ENCODE measurements at places on chromosomes 16 and 17.

GRCh38 chr17:5248821-5249479 is 14.3 kb upstream of the SCIMP start:
- 0 out of 2 replicates have a peak, but pooled peaks cover 3% of the 10 kb centered on the region for H3K4me1 ChIP-seq
- no peak overlapping the region for H3K27ac ChIP-seq
- H3K36me3 ChIP-seq: no peaks in the 10 kb centered on the region
- DNase-seq: no peak

DNA sequence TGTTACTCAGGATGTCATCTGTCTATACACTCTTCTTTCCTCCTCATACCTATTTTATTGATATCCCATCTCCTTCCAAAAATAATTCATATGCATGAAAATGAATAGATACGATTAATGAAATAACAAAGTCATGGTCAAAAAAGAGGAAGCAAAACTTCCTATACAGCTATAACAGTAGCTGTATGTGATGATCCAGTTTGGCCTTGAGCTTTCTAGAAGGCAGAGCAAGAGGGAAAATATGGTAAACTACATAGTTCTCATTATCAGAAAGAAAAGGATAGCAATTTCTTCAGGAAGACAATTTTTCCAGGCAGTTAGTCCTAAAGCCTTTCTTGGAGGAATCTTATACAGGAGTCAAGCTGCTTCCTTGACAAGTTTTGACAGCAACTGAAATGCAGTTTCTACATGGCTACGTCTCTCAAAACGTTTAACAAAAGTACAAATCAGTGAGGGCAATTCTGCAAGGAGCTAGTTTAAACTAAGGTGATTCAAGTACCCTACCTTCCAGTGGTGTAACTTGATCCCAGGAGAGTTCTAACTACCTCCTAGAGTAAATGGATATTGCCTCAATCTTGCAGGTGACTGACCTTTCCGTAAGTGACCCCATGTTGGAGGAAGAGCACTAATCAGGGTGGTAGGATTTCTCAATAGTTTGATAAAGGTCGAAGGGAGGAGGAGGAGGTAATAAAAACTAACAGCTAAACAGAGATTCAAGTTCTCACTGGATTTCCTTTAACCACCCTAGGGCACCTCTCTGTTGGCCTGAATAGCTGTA is 1.0 kb downstream of the SPAG5 start:
- peaks cover 7% of the 10 kb centered on the region for H3K36me3 ChIP-seq
- H3K27me3 ChIP-seq: no peaks in the 10 kb centered on the region

DNA sequence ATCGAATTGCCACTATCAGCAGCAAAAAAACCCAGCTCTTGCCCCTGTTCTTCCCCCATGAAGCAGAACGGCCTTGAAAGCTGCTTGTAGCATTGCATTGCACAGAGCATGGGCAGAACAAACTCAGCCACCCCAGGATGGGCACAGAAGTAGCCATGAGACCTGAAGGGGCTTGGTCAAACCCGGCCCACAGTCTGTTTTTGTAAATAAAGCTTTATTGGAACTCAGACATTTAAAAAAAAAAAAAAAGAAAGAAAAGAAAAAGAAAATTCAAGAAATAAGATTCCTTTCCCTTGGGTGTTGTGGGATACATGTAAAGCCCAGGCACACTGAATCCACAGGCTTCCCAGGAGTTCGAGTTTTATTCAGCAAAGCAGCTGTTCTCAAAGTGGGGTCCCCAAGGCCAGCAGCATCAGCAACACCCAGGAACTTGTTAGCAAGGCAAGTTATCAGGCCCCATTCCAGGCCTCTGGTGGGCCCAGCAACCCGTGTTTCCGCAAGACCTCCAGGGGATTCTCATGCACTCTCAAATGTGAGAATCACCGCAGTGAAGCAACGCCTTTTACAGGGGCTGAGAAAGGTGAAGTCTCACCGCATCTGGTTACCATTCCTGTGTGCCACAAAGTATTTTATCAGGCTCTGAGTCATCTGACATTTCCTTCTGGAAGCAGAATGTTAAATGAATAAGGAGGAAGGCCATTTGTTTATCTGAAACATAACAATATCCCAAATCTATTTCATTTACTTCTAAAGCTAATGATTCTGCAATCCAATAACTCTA is 108.2 kb downstream of the SLC39A11 start:
- H3K27me3 ChIP-seq: no peaks in the 10 kb centered on the region
- H3K4me1 ChIP-seq: peaks cover 9% of the 10 kb centered on the region
- H3K27ac ChIP-seq: no peak overlapping the region
- H3K36me3 ChIP-seq: no peaks in the 10 kb centered on the region
- H3K4me3 ChIP-seq: no peak overlapping the region

GRCh38 chr17:65097110-65097509 is 40.1 kb upstream of the RGS9 start:
- H3K36me3 ChIP-seq: no peaks in the 10 kb centered on the region
- peaks cover 12% of the 10 kb centered on the region for H3K4me1 ChIP-seq
- H3K4me3 ChIP-seq: no peak overlapping the region
- no peaks in the 10 kb centered on the region for H3K27me3 ChIP-seq
- no peak for DNase-seq

DNA sequence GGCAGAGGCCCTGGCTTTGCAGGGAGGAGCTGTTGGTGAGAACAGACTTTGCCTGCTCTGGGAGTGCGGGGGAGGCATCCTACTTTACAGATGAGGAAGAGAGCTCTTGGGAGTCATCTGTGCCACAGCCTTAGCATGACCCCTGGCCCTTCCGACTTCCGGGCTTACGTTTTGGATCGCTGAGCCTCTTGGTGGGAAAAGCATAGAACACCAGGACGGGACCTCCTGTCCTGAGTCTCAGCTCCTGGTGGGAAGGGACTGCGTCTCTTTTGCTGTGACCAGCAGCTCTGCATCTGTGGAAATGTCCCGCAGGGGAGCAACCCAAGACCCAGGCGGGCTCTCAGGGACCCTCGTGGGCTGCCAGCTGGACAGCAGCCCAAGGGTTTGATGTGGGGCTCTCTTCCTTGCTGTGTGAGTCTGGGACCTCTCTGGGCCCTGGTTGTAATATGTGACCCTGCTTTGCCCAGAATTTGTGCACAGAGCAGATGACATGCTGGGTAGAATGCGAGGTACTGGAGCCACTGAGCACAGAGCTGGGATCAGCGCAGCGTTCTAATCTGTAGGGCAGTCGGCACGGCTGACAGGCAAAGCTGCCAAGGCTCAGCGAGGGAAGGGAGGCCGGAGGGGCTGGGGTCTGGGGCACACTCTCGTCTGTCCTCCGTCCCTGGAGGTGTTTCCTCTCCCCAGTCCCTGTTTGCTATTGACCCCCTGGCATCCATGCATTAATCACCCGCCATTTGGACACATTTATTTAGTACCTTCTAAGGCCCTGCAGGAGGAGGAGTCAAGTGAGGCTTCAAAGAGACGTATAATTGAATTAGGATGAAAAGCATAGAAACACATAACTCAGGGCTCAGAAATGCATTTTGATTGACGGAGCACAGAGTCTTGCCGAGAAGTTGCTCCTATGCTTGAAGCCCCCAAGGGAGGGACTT is 64.0 kb downstream of the NT5M start:
- no peak for DNase-seq
- no peak overlapping the region for H3K27ac ChIP-seq
- H3K36me3 ChIP-seq: no peaks in the 10 kb centered on the region
- no peaks in the 10 kb centered on the region for H3K4me1 ChIP-seq

DNA sequence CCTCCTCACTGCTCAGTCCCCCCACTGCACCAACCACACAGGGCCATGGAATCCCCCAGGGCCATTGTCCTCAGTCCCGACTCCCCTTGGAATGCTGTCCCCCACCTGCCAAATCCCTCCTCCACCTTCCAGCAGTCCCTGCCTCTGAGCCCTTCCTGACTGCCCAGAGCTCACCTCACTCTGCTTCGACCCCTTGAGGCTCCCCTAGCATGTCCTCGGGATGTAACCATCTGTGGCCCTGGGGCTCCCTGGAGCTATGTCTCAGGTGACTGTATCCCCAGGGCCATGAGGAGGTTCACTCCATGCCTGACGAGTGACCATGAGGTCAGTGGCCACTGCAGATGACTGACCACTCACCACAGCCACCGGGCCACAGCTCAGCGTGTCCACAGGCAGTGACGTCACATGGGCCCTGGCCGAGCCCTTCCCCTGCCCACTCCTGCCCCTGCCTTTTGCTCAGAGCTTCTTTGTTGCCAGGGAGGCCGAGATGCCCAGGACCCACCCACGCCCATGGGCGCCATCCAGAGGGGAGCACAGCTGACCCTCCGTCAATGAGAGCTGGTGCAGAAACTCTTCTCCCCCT is 7.7 kb upstream of the PIEZO1 start:
- no peak for DNase-seq
- H3K4me3 ChIP-seq: no peak overlapping the region
- H3K36me3 ChIP-seq: no peaks in the 10 kb centered on the region

Measured in GM12878 (cell line).